Stimulated activated CD4-positive, alpha-beta T cell treated with anti-CD3 and anti-CD28 coated beads, TNF-alpha, amount 100 ng/mL, for 48 hours (primary cell): ENCODE measurements at places on chromosomes 4 and X.

DNA sequence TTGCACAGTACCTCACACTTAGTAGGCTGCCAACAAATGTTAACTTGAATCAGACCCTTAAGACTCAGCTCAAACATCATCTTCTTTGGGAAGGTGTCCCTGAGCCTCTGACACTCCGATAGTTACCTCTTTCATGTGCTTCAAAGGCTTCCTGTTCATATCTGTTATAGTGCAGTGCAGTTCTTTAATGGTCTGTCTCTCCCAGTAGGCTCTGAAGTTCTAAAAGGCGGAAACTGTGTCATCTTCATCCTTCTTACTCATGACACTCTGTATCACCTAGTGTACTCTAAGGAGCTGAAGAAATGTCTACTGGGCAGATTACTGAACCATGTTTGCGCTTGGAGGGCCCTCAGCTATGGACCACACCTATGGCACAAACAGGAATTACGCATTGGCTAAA is 2.1 kb upstream of the DIAPH2 start:
- DNase-seq: no peak

- peak; percentile 31 for DNase-seq
These were observed 14.1 kb downstream of the ZNF157 start for GRCh38 chrX:47384502-47384901.

DNA sequence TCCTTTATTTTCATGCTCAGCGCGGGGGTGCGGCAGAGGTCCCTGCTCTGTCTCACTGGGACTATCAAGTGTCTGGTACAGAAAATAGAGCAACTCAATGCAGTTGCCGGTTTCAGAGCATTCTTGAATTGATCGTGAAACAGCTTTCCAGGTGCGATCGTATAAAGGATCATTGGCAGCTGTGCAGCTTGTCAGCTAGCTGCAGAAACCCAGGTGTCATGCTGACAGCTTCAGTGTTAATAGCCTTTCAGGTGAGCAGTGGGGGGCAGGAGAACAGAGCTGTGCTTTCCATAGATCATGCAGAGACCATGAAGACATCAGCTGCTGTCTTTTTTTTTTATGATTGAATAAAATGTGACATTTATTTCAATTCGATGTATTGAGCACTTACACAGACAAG is 583.9 kb downstream of the NLGN4X start:
- no peak for DNase-seq

DNA sequence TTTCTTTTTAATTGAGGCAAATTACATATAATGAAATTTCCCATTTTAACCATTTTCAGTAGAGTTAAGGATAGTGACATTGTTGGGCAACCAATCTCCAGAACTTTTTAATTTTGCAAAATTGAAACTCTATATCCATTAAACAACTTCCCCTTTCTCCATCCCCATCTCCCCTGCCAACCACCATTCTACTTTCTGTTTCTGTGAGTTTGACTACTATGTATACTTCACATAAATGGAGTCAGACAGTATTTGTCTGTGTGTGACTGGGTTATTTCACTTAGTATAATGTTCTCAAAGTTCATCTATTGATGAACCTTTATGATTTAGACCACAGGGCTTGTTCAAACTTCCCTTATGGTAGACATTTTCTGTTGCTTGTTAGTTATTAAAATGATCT is 364.5 kb upstream of the MAD2L1 start:
- no peak for DNase-seq

DNA sequence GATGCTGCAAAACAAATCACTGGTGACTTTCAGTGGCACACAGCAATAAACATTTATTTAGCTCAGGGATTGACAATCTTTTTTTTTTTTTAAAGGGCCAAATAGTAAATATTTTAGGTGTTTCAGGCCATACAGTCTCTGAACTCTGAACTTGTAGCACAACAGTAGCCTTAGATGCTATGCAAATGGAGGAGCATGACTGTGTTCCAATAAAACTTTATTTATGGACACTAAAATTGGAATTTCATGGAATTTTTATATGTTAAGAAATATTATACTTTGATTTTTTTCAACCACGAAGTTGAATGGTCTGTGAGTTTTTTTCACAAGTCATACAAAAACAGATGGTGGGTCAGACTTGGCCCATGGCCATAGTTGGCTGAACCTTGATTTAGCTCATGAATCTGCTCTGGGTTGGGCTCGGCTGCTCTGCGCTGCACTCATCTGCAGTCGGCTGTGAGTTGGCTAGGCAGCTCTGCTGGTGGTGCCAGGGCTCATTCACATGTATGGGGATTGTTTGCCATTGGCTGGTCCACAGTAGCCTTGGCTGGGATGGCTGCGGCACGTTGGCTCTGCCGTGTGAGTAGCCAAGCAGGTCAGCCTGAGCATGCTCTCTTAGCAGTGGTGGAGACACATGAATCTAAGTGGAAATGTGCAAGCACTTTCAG is 231.7 kb upstream of the PGRMC2 start:
- no peak for DNase-seq

GRCh38 chrX:24020306-24020876 is 6.6 kb downstream of the KLHL15 start:
- no peak for DNase-seq
